ENCODE measurements at places on chromosomes 4 and X.

DNA sequence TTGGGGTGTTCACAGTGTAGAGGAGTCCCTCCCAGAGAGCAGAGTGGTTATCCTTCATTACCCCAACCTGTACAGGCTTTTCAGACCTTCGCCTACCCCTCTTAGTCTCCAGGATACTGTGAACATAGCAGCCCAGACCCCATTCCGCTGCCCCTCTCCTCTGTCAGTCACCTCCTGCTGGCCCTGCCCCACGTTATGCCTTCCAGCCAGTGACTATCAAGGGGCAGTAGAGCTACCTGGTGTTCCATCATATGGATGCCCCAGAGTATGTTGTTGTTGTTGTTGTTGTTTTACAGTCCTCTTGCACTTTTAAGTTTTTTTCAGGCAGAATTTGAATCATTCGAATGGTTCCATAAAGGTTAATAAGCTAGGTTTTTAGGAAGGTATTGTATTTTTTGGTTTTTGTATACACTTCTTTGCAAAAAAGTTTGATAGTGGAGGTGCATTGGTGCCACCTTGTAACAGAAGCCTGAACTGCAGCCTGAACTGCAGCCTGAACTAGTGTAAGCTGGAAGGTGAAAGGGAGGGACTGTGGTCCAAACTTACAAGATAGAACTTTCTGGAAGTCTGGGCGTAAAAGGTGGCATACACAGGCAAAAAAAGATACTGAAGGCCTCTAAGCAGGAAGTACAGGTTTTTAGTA lies 101.4 kb upstream of the RAB40AL start:
- no peak for DNase-seq

- no peak for DNase-seq
Measured at GRCh38 chr4:182240161-182241130, 2.8 kb upstream of the TENM3 start.

- no peak for DNase-seq
Measured at GRCh38 chr4:71614621-71615020, 169.3 kb downstream of the GC start.

DNA sequence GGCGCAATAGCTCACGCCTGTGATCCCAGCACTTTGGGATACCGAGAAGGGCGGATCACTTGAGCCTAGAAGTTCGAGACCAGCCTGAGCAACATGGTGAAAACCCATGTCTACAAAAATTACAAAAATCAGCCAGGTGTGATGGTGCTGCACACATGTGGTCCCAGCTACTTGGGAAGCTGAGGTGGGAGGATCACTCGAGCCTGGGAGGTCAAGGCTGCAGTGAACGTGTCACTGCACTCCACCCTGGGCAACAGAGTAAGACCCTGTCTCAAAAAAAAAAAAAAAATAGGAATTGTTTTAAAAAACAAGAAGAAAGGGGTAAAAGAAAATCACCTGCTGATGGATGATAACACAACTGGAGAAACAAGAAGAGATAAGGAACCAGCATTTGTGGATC lies 38.8 kb downstream of the CHIC2 start:
- no peak for DNase-seq

GRCh38 chrX:47218280-47218919 lies at the start of gene CDK16:
CDK16 (plus strand) TSS chrX:47218681; CDS start chrX:47223558, 4,877 bp downstream.
- DNase-seq, result peak; percentile 71

- no peak for DNase-seq
Measured at GRCh38 chrX:131837325-131837724, 185.8 kb upstream of the STK26 start.

DNA sequence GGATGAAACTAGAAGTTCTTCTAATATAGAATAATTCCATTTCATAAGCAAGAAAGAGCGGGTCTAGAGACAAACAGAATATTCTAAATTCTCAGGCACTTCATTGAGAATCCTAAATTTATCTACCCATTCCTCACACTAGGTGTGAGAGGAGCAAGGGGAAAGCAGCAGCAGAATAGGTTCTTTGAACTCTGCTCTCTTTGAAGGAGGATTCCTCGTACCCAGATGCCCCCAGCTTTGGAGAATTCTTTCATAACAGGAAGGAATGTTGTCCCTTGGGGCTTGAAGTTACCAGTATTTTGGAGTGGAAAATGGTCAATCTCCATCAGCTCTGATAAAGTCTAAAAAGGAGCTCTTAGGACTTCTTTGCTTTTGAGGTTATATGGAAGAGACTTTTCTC lies 59.7 kb upstream of the RASGEF1B start:
- no peak for DNase-seq

GRCh38 chrX:123310112-123310511 lies 126.0 kb downstream of the GRIA3 start:
- no peak for DNase-seq

GRCh38 chrX:57528670-57529255 lies 63.0 kb upstream of the ZXDB start:
- DNase-seq, result peak; percentile 21

DNA sequence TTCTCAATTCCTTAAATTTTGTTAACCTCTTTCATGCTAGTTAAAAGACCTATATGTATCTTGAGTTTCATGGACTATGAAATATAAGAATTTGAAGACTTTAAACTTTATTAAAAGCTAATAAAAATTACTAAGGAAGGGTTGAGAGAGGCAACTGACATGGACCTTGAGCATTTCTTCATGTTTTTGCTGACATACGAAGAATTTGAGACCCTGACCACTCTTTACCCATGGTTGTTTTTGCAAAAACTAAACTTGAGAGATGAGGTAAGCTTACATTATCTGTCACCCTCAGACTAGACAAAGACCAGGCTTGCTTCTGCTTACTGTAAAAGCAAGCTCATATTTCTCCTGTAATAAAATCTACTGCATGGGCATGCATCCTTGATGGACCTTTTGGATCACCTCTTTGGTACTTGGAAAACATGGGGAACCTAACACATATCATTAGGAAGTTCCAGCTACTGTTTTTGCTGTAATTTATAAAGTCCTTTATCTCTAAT lies 338.2 kb upstream of the PABPC4L start:
- no peak for DNase-seq

GRCh38 chrX:69503228-69503781 lies 821 bp upstream of the NALF2 start:
- DNase-seq, result no peak

- no peak for DNase-seq
Measured at GRCh38 chr4:185513489-185514181, 21.7 kb downstream of the PDLIM3 start.

DNA sequence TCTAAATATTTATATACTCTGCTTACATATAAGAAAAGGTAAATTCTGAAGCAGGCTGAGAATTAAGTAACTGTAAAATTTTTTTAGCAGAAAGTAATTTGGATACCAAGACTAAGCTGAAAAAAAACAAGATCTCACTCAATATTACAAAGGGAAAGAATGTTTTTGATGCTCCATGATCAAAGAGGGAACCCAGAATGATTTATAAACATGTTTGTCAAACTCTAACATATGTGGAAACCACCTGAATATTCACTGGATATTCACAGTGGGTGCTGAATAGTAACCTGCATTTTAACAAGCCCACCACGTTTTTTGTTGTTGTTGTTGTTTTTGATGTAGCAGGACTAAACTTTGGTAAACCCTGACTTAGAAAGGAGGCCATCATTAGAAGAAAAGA lies 324.9 kb upstream of the GATB start:
- no peak for DNase-seq

GRCh38 chr4:23853986-23854660 lies 35.7 kb downstream of the PPARGC1A start:
- no peak for DNase-seq

DNA sequence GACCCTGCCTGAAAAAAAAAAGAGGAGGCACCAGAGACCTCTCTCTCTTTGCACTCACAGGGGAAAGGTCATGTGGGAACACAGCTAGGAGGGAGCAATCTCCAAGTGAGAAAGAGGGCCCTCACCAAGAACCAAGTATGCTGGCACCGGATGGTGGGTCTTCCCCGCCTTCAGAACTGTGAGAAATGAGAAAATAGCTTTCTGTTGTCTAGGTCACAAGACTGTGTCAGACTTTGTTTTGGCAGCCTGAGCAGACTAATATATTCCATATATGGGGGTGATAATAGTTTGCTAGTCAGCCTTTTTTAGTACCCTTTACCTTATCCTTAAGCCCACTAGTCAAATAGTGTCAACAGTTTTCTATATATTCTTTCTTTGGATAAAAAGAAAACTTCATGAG lies 193.0 kb downstream of the TRIML1 start:
- no peak for DNase-seq

- DNase-seq, result no peak
Measured at GRCh38 chrX:46575991-46576392, 2.4 kb downstream of the CHST7 start.

DNA sequence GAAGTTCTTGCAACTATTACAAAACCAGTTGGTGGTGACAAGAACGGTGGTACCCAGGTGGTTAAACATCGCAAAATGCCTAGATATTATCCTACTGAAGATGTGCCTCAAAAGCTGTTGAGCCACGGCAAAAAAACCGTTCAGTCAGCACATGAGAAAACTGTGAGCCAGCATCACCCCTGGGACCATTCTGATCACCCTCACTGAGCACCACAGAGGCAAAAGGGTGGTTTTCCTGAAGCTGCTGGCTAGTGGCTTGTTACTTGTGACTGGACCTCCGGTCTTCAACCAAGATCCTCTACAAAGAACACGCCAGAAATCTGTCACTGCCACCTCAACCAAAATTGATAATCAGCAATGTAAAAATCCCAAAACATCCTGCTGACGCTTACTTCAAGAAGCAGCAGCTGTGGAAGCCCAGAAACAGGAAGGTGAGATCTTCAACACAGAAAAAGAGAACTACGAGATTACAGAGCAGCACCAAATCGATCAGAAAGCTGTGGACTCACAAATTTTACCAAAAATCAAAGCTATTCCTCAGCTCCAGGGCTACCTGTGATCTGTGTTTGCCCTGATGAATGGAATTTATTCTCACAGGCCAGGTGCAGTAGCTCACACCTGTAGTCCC lies 21.4 kb upstream of the SLC10A6 start:
- no peak for DNase-seq

GRCh38 chr4:99276417-99276816 lies 14.4 kb downstream of the ADH1A start:
- DNase-seq, result no peak

DNA sequence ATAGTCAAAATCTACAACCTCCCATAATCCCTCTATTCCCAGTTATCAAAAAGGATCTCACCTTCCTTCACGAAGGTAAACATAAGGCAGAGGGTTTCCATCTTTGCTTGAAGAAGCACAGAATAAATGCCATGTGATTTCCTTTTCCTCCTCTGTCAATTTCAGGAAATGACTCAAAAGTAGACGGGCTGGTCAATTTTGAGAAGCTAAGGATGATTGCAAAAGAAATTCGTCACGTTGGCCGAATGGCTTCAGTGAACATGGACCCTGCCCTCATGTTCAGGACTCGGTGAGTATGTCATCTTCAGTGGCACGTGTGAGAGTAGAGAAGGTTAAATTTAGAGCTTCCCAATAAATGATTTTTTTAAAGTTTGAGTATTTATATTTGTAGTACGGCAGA lies 240.2 kb downstream of the RAPGEF2 start:
- DNase-seq, result no peak

DNA sequence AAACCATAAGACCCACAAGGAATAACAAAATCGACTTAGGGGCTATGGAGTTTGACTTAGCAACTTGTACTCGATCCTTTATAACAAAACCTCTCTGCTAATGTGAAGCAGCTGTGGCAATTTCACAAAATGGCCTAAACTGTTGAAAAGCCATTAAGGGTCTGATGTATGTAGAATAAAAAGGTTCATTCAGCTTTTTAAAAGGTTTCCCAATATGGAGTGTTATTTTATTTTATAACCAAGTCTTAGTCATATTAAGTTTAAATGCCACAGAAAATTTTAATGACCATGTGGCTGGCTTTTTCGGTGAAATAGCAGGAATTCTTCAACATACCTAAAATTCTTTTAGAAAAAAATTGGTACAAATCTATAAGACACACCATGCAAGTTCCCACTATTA lies 291.8 kb upstream of the HAND2 start:
- DNase-seq, result no peak

- no peak for DNase-seq
Measured at GRCh38 chr4:1234811-1235292, 14.1 kb downstream of the CTBP1 start.

- DNase-seq, result no peak
Measured at GRCh38 chrX:21151051-21151450, 223.2 kb upstream of the CNKSR2 start.
